IPS-NIHi11 (cell line): ENCODE measurements at places on chromosomes 12 and 14.

- peak; percentile 73 for DNase-seq
Measured at GRCh38 chr14:49497725-49498348, 88.3 kb downstream of the RPS29 start.

DNA sequence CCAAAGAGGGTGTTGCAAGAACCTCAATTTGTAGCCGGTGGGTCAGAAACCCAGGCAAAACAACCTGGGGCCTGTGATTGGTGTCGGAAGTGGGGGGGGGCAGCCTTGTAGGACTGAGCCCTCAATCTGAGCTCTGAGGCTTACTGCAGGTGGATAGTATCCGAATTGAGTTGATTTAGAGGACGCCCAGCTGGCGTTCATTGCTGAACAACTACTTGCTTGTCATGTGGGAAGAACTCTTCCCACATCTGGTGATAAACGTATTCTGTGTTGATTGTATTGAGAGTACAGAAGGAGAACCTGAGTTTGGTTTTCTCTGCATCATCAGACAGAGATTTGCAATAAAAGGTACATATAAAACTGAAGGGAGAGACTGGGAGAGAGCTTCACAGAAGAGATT lies 5.1 kb downstream of the ANO6 start:
- DNase-seq, result no peak

DNA sequence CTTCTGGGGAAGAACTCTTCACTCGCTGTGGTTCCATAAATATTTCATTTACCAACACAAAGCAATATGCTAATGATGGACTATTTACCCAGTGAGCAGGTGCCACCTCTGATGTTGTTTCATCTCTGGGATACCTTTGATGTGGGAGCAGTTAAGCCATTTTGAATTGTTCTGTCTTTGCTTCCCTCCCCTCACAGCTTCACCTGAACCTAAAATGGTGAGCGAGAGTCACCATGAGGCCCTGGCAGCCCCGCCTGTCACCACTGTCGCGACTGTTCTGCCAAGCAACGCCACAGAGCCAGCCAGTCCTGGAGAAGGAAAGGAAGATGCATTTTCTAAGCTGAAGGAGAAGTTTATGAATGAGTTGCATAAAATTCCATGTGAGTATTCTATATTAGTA lies 352.7 kb downstream of the SYT1 start:
- DNase-seq, result no peak

DNA sequence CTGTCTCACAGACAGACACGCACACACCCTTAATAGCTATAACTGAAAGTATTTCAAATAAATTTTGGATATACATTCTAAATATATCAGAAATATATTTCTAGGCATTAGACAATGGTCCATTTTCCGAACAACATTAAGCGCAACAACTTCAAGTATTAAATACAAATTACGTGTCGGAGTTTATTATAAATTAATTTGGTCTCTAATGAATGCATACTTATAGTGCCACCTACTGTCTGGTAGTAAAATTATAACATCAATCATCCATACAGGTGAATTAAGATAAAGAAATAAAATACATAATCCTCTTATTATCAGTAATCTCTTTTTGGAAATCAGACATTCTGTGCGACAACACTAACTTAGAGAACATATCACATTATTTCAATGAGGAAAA lies 27.2 kb upstream of the CMAS start:
- DNase-seq, result no peak

- DNase-seq, result peak; percentile 61
Measured at GRCh38 chr12:111424793-111425251, 19.1 kb downstream of the SH2B3 start.

DNA sequence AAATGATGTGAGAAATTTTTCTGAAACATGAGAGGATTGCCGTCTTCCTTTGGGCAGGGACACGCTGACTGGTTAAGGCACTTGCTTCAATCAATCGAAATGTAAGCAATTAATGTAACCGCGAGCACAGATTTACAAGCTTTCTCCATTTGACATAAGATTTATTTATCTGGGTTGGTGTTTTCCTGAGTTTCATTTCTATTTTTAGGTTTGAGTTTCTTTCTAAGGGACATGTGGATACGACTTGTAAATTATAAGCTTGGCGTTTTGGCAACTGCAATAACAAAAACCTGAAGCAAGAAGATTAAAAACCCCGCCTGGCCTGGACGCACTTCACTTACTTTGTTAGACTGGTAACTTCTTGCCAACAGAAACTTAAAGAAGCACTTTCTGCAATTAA lies 20.3 kb upstream of the SINHCAF start:
- no peak for DNase-seq

- no peak for DNase-seq
Measured at GRCh38 chr14:54637270-54638134, 70.6 kb downstream of the SAMD4A start.

GRCh38 chr14:45112896-45113781 lies 21.1 kb downstream of the FKBP3 start:
- no peak for DNase-seq

GRCh38 chr12:30988086-30988485 lies 61.5 kb downstream of the TSPAN11 start:
- no peak for DNase-seq

DNA sequence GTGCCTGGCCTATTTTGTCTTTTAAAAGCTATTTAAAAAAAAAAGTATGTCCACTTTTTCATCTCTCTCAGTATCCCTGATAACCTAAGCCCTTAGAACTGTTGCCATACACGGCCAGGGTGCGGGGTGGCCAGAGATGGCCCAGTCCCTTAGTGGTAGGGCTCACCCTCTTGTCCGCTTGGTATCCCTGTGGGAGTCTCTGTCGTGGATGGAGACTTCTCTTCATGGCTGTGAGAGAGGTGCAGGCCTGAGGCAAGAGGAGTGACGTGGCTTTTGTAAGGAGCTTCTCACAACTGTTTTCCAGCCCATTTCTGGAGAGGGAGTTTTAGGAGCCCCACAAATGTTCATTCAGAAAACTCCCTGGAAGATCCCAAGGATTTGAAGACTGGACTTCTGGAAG lies 26.8 kb downstream of the XRCC3 start:
- DNase-seq, result no peak

GRCh38 chr14:105151084-105151837 lies 17.3 kb downstream of the JAG2 start:
- no peak for DNase-seq

DNA sequence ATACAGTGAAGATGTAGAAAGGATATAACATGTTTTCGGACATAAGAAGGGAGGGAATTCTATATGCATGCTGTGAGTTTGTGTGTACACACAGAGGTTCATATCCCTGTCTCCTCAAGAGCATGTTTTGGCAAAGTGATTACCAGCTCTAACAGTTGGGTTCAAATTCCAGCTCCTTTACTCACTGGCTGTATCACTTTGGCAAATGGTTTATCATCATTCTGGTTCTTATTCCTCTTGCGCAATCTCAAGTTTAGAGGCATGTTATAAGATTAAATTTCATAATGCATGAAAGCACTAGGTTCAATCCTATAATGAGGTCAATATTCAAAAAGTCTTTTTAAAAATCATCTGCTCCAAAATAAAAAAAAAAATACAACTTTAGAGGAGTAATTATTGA lies 107.7 kb upstream of the LRFN5 start:
- no peak for DNase-seq

GRCh38 chr12:19744705-19745218 lies 305.5 kb downstream of the AEBP2 start:
- DNase-seq, result no peak

- no peak for DNase-seq
Measured at GRCh38 chr12:106580671-106581508, 1.9 kb upstream of the RFX4 start.

DNA sequence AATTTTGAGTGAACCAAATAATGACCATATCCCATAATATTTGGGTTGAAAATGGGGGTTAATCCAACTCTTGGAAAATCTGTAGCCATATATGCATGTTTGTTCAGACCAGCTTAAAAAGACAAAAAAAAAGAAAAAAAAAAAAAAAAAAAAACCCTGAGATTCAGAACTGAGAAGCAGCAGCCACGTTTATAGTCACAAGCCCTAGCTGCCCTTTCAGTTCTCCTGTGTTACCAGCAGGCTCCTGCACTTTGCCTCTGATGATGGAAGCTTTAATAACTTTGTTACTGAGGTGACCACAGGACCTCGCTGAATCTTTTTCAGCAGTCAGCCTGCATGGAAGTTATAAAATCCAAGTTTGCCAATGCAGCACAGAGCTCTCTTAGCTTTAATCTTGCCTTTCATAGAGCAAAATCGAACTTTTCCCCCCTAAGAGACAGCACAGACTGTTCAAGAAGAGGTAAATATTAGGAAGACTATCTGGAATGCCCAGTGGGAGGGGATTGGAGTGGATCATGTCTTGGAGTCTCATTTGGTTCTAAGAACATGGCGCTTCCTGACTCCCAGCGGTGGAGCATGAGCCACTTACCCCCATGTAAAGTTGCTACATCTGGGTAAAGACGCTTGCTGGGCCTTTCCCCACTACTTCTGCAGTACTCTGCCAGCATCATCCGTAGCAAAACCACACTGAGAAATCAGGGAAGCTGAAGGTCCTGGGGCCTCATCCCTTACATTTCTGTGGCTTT lies 20.6 kb downstream of the GNG2 start:
- DNase-seq, result no peak

- DNase-seq, result peak; percentile 37
Measured at GRCh38 chr12:14723763-14724162, 27.4 kb upstream of the GUCY2C start.

DNA sequence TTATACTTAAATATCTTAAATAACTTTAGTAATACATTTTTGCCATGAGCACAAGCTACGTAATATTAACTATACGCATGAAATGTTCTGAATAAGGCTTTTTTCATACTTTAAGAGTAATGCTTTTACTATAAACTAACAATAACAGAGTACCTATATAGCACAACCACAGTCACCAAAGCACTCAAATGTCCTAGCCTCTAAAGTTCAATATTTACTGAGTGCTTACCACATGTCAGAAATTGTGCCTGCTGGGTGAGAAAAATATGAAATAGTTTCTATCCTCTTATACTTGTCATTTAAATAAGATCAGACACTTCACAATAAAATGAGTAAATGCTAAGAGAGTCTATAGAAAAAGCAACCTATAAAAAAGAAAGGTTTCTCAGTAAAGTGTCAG lies 83.1 kb downstream of the SH2B3 start:
- DNase-seq, result no peak

- no peak for DNase-seq
Measured at GRCh38 chr12:91964501-91964900, 181.1 kb downstream of the BTG1 start.

- no peak for DNase-seq
Measured at GRCh38 chr12:88628856-88629509, 48.7 kb upstream of the KITLG start.

- no peak for DNase-seq
Measured at GRCh38 chr14:34354556-34354955, 107.5 kb downstream of the SPTSSA start.

DNA sequence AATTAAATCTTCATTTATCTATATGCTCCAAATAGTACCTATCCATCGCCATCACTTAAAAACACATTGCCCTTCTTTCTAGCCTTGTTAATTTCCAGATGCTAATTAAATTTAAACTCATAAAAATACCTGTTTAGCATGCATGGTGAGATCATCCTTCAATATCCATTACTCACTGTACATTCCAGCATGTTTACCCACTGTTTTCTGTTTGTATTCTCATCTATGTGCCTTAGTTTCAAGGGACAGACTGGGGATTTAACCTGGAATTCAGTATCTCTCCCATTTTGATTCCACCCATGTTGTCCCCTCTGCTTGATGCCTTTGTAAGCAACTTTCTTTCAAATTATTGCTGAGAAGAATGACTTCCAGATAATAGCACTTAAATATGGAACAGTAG lies 208.0 kb downstream of the SPTSSA start:
- no peak for DNase-seq

DNA sequence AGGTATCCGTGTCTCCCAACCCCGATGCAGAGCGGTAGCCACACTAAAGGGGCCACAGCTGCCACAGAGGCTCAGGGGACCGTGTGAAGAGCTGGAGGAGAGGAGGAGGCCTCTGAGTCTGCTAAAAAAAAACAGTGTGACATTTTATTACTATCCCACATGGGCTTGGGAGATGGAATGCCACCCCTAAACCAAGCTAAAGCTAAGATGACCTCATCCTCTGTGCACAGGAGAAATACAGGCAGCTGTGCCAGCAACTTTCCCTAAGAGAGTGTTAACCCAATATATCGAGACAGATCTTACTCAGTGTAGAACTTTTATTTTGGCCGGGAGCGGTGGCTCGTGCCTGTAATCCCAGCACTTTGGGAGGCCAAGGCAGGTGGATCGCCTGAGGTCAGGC lies 18.0 kb downstream of the BCL2L14 start:
- no peak for DNase-seq

- no peak for DNase-seq
Measured at GRCh38 chr12:3178671-3179313, 101.6 kb downstream of the TSPAN9 start.

- no peak for DNase-seq
Measured at GRCh38 chr12:68420225-68421010, 88.3 kb upstream of the MDM1 start.

DNA sequence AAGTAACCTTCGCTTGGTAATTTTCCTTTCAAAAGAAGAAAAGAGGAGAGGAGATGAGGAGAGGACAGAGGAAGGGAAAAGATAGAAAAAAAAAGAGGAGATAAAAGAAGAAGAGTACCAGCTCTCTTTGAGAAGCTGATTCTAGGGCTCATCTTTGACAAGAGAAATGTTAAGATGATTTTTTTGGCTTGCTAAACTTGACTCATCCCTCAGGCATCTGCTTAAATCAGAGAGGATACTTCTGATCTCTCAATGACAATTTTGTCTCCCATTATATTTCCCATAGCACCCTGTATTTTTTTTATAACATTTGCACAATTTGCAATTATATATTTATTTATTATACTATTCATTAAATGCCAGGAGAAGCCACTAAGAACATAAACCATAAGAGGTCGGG lies 17.1 kb downstream of the SYT1 start:
- no peak for DNase-seq

- peak; percentile 84 for DNase-seq
Measured at GRCh38 chr14:99579903-99580571, 24.0 kb downstream of the CCDC85C start.

DNA sequence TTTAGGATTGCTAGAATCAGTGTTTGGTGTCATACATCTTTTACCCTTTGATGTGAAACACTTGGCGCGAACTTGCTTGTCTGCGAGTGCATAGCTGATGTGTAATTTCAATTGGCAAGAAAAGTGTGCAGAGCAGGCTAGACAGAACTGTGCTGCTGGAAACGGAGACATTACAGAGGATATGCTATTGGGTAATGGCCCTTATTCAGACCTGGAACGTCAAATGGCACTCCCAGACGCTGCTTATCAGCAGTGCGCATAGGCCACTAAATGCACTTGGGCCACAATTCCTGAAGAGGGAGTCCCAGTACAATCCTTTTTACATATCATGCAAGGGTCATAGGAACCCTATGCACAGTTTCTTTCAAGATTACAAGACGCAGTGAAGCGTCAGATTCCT lies 15.7 kb upstream of the SLC10A1 start:
- no peak for DNase-seq

GRCh38 chr12:86826051-86826450 lies 569.9 kb upstream of the MGAT4C start:
- no peak for DNase-seq
